ENCODE measurements at places on chromosomes 7 and 10.

GRCh38 chr7:135380351-135380750, 129.6 kb downstream of the CNOT4 start:
- no peak for DNase-seq

- DNase-seq = no peak
Observed at GRCh38 chr10:43304687-43305333, 37.9 kb upstream of the RASGEF1A start.

DNA sequence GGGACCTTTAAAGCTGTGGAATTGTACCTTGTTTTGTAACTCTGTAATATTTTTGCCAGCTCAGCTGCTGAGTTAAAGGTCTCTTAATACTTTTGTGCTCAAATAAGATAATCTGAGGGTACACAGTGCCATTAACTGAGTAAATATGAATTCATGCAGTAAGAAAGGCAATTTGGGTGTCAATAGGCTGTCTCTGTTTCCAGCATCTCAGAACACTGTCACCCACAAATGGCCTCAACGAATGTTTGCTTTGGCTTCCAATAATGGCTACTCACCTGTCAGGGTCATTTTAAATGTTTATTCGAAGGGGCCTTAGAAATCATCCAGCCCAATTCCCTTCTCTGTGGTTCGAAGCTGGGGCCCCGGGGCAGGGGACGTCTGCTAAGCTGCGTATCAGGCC, 225.4 kb downstream of the ZMYND11 start:
- no peak for DNase-seq

DNA sequence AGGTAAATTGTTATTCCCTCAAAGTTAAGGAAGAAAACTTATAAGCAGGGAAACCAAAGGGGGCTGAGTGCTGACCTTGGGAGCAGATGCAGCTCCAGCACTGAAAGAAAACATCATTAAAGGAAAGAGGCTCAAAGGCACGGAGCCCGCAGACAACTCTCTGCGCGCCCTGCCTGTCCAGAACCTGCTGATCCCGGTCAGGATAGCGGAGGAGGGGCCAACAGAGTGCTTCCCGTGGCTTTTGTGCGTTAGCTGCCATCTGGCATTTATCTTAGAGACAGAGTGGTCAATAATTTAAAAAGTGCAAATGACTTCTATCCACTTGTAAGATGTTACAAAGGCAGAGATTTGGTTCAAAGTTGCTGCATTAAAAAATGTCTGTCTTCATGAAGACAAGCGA, 162.1 kb downstream of the FANK1 start:
- no peak for DNase-seq

GRCh38 chr7:28093623-28094232, 86.9 kb downstream of the JAZF1 start:
- DNase-seq = no peak

- no peak for DNase-seq
Observed at GRCh38 chr10:62860946-62861345, 44.8 kb upstream of the EGR2 start.

DNA sequence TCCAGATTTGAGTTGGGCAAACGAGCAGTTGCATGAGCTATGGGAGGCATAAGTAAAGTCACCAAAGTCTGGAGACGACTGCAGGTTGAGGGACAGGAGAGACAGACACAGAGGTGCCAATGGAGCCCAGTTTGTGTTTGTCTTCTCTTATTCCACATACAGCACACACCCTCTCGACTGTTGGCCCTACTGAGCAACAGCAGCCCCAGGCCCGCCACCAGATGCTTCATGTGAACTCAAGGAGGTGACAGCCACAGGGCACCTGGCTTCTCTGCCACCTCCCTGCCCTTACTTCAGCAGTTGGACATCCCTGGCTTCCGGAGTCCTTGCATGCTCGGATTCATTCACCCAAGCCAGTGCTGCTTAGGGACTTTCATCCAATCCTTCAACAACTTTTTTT, 6.5 kb upstream of the ATOH7 start:
- no peak for DNase-seq

DNA sequence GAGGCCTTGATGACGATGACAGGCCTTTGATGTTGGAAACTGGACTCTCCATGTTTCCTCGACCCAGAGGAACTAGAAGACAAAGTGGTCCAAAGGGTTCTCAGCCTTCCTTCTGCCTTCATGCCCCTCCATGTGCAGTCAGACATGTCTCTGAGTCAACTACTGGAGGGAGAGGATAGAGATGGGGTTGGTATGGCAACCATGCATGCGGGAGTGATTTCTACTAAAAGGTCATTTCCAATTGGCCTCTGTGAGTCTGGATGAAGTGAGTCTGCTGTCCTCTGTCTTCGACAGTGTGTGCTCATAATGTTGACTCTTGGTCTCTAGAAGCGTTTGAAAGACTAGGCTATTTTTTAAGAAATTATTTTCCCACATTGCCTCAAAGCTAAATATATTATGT, 29.2 kb downstream of the STK17A start:
- no peak for DNase-seq

GRCh38 chr7:86958380-86958779, 101.1 kb downstream of the ELAPOR2 start:
- no peak for DNase-seq

DNA sequence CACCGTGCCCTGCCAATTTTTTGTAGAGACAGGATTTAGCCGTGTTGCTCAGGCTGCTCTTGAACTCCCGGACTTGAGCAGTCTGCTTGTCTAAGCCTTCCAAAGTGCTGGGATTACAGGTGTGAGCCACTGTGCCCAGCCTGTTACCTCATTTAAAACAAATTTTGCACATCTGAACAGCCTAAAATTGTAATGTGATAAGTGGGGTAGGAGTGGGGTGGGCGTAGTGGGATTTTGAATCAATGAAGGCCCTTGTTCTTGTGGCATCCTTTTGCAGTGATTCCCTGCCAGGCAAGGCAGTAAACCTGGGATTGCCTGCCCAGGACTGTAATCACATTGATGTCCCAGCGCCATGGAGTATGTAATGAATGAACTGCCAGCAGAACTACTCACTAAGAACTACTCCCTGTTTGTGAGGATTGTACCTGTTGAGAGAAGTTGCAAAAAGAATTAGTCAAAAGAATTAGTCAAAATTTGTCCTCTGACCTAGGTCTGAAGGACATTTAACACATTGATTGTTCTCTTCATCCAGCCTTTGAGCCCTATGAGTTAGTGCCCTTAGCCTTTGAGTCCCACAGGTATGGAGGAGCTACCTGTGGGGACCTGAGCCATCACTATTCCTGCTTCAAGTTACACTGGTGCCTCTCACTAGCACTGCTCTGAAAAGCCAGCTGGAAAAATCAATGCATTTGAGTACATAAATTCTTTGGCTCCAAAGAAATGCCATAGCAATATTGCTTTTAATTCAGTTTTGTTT, 5.3 kb downstream of the RPS24 start:
- no peak for DNase-seq

GRCh38 chr7:98249106-98249505, 2.9 kb downstream of the TECPR1 start:
- no peak for DNase-seq

DNA sequence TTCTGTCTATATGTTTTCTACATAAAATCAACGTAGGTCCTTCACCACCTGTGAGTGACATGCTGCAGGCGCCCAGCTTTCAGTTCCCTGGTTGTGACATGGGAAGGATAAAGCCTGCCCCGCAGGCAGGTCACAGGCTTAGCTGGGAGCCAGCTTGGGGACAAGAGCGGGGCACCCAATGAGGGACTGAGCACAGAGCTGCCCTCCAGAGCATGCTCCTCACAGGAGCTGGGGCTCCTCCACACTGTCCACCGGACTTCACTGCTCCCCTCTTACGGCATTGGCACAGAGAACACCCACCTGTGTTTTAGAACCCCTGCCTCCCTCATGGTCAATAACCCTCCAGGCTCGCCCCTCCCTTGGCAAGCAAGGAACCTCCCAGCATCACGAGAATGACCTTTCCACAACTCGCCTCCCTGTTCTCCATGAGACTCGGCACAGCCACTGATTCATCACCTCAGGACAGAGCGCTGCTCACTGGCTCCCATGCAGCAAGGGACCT, 187.1 kb downstream of the TNS3 start:
- no peak for DNase-seq

- DNase-seq = peak; percentile 47
Observed at GRCh38 chr10:116287906-116288501, 15.0 kb upstream of the GFRA1 start.

DNA sequence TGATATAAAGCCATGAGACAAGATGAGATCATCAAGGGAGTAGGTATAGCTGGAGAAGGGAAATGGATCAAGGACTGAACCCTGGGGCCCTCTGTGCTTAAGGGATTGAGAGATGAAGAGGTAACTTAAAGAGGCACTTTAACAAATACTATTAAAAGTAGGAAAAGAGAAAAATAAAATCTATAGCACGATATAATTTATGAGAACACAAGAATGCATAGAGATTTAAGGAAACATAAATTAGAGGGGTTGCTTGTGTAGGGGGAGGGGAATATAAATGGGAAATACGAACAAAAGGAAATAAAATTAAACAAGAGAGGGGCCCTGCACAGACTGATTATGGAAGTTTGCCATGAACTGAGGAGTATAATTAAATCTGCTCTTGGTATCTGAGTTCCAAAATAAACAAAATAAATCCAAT, 15.6 kb upstream of the LRRC17 start:
- DNase-seq = no peak

GRCh38 chr10:95783741-95784140, 27.8 kb downstream of the ENTPD1 start:
- no peak for DNase-seq

DNA sequence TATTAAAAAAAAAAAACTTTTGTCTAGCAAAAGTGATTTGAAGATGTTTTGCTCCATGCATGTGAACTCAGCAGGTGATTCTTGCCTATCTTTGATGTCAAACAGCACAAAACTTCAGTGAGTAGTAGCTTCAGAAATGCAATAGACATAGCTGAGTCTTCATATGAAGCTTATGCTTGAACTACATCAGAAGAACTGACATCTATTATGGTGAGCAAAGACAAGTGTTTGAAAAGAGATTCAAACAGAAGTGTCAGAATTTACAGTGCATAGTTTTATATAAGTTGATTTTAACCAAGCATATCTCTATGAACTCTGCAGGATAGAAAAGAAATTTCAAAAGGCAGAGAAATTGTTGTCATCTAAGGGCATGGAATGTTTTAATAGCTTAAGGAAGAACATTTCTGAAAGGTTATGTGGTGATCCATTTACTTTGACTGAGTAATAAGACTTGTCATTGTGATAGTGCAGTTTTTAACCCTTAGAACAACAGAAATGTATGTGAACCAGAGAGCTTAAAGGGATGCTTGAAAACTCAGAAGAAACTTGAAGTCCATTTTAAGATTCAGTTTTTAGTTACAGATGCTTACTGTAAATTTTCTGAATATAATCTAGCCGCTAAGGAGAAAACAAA, 351.4 kb downstream of the MDFIC start:
- DNase-seq = no peak

GRCh38 chr10:76024460-76025123, 593.2 kb downstream of the LRMDA start:
- no peak for DNase-seq

All from NCI-H1048 (cell line).